Retinal pigment epithelial cell (primary cell): ENCODE measurements at places on chromosomes 3 and 15.

DNA sequence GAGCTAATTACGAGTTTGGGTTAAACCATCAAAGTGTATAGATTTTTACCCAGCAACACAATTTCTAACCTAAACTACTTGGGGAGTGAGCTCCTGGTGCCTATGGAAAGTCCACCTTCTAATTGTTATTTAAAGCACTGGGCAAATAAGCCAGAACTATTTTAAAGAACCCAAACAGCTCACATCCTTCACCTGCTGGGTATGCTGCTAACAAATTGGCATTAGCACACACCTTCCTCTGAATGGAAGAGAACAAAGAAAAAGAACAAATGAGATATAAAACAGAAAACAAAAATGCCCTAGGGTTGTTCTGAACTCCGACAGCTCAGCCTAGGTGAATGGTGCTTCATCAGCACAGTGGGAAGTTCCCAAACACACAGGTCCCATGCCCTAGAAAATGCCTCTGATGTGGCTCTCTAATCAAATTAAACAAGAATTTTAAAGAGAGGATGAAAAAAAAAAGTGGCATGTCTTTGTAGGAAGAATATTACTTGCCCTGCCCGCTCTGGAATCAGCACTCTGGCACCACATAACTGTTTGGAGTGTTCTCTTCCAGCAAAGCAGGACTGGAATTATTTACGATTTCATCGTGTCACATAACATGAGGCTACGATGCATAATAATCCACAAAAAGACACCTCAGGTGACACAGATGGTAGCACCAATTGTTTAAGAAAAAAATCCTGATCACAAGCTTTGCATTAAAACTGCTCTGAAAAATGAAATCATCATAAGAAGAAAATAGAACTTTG, 334.4 kb downstream of the GBE1 start:
- no peak for DNase-seq

- no peak for DNase-seq
Measured at GRCh38 chr3:132342610-132343009, 25.4 kb downstream of the ACP3 start.

DNA sequence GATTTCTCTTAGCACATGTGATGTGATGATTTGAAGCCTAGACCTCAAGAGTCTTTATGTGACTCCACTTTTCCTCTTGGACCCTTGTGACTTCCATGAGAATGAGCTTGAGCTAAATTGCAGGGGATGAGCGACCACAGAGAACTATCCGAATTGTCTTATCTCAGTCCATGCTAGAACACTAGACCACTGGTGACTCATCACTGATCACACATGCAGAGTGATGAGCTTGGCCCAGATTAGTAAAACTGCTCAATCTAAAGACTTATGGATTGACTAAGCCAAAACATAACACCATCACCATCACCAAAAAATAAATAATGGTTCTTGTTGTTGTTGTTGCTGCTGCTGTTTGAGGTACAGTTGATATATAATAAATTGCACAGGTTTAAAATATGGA, 114.1 kb upstream of the CFAP20DC start:
- no peak for DNase-seq

DNA sequence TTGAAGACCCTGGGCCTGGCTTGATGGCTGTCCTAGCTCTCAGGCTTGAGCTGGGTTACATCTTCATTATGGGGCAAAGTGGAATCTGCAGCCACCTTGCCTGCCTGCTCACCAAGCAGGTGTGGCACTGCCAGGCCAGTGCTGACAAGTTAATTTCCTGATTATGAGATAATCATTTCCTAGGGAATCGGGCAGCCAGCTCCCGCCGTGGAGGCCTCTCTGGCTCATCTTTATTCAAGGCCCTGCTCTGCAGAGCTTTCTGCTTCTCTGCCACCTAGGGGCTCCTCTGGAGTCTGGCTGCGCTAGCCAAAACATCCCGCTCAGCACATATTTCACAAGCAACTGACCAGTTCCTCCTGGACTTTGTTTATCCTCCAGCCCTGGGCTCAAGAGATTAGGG, 9.9 kb downstream of the LOXL1 start:
- no peak for DNase-seq

- DNase-seq, result no peak
Measured at GRCh38 chr3:22113453-22113852, 362.4 kb upstream of the ZNF385D start.

DNA sequence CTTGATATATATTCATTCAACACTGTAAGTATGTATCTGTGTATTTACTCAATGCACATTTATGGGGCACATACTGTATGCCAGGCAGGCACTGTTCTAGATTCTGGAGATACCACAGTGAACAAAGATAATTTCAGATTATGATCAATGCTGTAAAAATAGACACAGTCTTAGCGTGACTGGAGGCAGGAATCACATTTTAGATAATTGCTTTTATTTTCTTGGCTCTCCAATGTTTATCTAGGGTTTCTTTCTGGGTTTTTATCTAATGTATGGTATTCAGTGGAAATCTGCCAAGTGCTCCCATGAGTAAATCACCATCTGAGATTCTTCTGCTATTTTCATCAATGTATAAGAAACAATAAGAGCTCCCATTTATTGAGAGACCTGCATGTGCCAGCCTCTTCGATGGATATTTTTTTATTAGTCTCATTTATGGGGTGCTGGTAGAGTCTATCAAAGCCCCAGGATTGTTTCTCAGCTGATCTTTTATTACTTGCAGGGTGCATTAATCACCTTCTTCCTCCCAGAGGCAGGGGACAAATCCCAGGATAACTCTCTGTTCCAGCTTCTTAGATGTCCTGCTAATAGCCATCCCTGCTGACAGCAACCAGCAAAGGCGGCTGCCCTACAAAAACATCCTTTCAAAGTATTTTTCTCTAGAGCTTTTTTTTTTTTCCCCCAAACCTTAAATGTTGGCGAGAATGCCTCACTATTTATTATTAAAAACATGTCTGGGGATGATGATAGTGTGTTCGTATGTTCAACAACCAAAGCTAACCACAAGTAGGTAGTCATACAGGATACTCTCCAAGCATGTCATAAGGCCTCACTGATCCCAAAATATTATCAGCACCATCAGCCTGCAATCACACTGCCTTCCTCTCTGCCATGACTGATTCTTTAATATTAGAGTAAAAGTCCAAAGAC, 331.0 kb upstream of the RASGRP1 start:
- DNase-seq, result no peak

DNA sequence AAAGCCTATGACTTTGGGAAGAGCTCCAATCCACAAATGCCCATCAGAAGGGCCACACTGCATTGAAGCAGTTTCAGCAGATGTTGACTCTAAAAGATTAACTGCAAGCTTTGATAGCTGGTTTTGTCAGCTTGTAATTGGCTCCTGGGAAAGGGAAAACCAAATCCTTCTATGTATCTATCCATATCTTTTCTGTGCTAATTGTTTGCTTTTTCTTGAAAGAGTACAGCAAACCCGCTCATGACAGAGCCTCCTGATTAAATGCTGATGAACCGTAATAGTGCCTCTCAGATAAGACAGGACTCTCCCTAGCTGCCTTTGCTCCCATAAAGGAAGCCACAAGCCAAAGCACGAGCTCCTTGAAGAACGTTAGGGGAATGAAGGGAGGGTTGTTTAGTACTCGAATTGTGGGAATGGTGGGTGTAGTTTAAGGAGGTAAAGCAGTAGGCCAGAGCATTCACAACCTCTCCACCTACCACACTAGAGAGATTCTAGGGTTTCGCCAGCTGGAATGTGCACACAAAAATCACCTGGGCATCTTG, 33.6 kb upstream of the LRIG1 start:
- DNase-seq, result no peak

GRCh38 chr3:164040991-164041390, 1037.3 kb downstream of the SI start:
- no peak for DNase-seq

DNA sequence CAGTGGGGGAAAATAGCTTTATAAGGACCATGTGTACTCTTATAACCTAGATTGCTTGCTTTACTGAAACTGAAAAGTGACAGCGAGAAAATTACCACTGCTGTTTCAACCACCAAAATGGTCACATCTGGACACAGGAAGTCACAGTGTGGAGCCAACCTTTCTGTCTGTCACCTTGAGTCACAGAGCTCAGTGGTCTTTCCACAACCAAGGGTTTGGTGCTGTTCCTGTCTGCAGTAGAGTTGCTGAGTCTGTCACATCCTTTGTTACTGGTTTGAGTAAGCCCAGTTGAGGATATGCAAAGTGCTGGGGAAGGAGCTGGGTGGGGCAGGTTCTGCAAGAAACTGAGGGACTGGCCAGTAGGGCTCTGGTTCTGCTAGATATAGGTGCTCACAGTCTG, 139.1 kb upstream of the EIF1B start:
- no peak for DNase-seq

GRCh38 chr3:161108840-161109239, 3.7 kb upstream of the B3GALNT1 start:
- DNase-seq, result no peak

DNA sequence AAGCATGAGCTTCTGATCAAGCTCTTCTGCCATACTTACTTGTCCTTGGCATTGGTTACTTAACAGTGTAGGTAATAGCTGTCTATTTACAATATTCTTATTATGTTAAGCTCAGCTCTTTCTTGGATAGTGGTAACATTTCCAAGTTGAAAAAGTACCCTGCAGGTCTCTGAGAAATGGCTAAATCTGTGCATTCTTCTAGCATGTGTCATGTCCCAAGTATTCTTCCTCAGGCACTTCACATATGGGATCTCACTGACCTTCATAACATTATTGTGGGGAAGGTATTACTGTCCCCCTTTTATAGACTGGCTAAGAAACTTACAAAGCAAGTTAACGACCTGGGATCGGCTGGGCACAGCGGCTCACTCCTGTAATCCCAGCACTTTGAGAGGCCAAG, 236.1 kb downstream of the RORA start:
- DNase-seq, result peak; percentile 43

DNA sequence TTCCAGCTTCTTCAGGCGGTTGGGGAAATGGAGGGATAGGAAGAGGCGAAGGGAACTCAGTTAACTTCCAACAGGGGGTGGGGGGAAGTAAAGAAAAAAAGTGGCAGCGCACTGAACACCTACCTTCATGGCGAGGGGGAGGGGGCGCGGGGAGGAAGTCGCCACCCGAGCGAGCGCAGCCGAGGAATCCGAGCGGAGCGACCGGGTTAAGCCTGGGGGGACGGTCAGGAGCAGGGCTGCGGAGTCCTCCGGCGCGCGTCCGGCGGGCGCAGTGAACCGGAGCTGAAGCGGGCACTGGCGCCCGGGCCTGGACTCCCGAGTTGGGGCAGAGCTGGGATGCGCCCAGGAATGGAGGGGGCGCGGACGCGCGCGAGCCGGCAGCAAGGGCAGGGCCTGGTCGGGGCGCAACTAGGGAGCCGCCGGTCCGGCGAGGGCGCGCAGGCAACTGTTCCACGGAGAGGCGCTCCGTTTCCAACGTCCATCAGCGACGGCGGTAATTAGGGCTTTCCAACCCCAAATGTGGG, at the start of gene WNT5A:
WNT5A (minus strand) TSS at position 450 of the 524 bp plus-strand sequence; CDS start at position 129, 321 bp downstream.
- no peak for DNase-seq

GRCh38 chr3:118817748-118818165, 216.9 kb downstream of the IGSF11 start:
- peak; percentile 18 for DNase-seq

- no peak for DNase-seq
Measured at GRCh38 chr3:82410366-82410765, 648.9 kb upstream of the GBE1 start.

DNA sequence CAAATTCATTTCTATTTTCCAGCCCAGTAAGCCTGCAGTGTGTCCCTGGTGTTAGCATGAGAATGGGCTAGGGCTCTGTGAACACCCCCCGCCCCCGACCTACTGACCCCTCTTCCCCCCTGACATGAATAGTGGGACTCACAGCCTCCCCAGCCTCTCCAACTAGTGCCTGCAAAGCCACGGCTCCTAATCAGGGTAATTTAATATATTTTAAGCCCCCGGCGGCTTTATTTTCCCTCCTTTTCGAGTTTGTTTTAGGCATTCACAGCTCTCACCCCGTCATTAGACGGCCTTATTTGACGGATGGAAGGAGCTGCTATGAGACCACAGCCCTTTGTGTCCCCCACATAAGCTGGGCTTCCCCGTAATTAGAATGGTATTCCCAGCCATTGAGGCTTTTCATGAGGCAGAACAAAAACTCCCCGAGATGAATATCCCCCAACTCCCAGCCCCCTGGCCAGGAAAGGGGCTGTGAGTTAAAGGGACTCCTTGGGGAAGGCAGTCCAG, 78.3 kb upstream of the POLG start:
- DNase-seq, result no peak

DNA sequence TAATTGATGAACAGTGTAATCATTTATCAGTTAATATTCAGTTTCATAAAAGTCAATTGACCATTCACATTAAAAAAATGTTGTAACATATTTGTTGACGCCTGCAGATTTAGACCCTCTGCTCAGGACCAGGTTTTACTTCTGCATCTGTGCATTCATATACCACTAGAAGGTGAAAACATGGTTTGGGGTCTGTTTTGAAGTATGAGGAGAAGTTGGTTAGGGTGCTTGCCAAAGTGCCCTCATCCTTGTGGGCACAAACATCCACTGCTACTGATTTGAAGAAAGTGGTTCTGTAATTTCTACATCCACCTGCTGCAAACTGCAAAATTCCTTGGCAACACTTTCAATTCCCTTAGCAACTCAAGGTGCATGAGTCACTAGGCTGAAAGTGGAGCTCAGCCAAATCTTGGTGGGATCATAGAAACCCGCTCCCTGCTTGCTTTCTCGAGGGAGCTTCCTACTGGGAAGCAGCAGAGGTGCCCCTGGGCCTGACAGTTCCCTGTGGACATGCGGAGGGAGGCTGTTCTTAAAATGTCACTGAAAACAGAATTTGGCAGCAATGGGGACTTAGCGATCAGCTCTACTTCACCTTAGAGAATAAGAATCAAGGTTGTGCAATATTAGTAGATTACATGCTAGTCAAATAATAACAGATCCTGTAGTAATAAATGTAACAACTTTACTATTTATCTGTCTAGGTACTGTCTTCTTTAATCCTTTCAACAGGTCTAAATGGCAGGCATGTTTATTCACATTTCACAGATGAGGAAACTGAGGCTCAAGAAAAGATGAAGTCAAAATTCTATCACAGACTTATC, 301.0 kb upstream of the TBL1XR1 start:
- peak; percentile 85 for DNase-seq

DNA sequence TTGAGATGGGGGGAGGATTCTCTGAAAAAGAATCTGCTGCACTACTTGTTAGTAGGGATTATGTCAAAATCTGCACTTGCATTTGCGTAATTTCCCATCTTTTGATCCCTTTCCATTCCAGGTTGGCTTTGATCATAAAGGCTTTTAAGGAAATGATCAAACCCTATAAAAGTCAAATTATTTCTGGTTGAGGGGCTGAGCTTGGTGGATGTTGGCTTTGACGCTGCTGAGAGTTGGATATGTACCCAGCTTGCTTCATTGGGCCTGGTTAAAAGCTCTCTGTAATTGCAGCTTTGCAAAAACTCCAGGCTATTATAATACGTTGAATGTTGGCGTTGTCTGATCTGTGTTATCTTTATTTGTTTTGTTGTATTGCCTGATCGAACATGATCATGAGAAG, 12.0 kb downstream of the LRRC3B start:
- DNase-seq, result no peak

DNA sequence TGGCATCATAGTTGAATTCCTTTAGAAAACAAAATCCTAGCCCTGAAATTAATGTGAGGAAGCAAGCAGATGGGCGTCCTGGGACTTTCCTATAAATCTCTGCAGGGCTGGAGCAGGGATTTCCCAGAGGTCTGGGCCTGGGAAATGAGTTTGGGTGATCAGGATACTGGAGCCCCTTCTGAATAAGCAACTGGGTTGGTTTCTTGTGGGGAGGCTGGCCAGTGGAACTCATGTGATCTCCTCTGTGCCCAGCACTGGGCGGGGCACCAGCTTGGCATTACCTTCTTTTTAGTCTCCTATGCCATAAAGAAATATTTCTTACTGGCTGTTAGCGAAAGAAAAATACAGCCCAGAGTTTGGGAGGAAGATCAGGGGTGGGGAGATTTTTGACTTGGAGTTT, 1.7 kb downstream of the THSD4 start:
- DNase-seq, result no peak
